CD4-positive, alpha-beta T cell treated with Interleukin-21 for 1 hour (primary cell): ENCODE measurements at places on chromosomes 3 and 15.

DNA sequence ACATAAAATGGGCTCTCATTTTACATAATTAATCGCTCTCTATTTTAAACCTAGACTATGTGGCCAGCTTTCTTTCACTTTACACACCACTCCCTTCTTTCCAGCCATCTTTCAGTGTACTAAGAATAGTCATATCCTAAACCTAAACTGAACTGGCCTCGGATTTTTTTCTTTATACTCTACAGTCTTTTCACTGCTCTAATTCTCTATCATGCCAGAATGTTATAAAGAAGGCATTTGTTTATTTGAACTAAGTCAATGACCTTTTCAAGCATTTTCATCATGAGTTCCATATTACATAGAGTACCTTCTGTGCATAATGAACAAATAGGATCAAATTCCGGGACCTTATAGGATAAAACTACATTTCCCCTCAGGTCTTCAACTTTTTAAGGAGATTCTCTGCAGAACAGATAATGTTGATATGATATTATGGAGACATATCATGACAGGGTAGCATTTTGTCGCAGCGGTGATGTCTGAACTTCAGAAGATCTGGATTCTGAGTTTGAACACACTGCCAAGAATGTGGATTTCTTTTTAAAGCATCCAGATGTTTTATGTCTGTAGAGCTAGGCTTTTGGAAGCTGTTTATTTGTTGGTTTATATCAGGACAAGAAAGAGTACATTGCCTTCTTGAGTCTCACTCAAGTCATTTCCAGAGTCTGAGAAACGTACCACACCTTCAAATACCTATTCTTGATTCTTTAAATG is 1047.3 kb downstream of the MCTP2 start:
- DNase-seq: no peak

GRCh38 chr15:64651601-64652191 is 123.7 kb downstream of the RBPMS2 start:
- DNase-seq: peak; percentile 64

- DNase-seq: no peak
Observed at GRCh38 chr3:194946091-194946490, 260.4 kb downstream of the FAM43A start.

- no peak for DNase-seq
Observed at GRCh38 chr3:151769175-151769574, 35.4 kb downstream of the AADACL2 start.

DNA sequence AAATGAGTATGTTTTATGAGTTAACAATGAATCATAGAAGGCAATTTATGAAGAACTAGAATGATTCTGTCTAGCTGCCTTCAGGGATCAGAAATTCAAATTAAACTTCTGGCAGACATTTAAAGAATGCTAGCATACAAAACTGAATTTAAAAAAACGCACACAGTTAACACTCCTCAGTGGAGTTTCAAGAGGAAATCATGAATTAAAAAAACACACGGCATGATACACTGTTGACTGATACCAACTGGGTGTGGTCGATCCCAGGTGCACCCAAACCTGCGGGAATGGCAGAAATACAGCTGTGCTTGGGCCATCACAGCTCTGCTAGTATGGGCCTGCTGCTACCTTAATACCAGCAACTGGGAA is 526.0 kb downstream of the FOXP1 start:
- DNase-seq: no peak

GRCh38 chr3:127363171-127363570 is 75.3 kb upstream of the PRR20G start:
- DNase-seq: no peak

- no peak for DNase-seq
Observed at GRCh38 chr15:51460796-51461195, 119.3 kb downstream of the GLDN start.

DNA sequence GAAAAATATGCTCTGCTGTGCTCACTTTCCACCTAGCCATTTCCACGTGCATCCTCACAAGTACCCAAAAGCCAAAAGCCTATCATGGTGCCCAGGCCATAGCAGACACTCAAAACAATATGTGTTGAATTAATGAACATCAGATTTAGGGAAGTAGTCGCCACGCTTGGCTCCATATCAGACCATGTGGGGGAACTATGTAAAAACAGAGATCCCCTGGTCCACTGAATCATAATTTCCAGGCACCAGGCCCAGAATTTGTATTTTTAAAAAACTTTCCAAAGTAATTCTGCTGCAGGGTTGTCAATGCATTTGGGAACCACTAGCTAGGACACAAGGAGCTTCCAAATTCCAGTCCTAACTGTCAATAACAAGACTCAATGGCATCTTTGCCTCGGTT is 77.3 kb downstream of the CNTN3 start:
- no peak for DNase-seq

GRCh38 chr3:170331143-170331542 is 26.4 kb upstream of the SKIL start:
- DNase-seq: no peak

- DNase-seq: no peak
Observed at GRCh38 chr3:54897028-54897711, 30.7 kb downstream of the LRTM1 start.

DNA sequence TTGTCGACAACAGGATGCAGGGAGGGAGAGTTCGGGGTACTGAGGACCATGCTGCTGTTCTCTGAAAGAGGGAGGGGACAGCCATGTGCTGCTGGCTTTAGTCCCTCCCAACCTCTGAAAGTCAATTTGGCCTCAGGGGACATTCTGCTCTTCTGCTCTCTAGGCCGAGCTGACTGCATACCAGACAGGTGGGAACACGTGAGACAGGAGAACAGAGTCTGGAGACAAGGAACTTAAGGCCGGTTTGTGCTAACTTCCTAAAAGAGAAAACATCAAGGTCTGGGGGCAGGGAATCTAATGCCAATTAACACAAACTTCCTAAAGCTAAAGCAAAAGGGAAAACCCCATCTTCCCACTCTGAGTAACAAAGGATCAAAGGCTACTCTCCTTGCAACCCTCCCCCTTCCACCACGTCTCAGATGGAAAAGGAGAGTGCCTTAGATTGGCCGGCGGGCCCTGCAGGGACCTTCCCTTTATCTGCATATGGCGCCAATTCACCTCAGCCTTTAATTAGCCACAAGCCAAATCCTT is 41.0 kb downstream of the SLCO2A1 start:
- DNase-seq: no peak

DNA sequence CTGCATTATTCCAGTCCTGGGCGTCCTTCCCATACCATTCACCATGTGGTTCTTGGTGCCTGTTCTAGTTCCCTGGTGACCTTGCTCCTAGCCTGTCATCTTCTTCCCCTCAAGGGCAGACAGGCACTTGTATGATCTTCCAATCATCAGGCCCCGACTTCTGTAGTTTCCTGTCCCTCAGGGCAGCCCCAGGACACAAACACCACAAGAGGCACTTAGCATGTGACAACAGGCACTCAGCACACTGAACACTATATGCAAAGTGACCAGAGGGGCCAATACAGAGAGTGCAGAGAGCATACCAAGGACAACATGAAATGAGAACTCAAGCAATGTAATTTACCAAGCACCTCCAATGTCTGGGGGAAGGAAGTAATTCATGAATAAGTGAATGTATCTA is 17.9 kb downstream of the TMEM40 start:
- no peak for DNase-seq

DNA sequence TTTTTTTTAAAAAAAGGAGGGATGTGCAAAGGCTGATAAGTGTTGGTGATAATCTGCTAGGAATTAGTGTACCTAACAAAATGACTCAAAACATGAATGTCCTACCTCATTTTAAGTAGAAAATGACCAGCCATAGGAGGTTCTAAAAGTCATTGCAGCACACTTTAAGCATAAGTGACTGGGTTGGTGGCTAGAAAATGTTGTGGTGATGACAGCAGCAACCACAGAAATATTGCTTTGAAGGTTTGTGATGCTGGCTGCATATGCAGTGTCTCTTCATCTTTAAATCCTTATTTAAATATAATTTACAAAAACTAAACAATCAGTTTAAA is 55.2 kb downstream of the CMSS1 start:
- no peak for DNase-seq

GRCh38 chr3:159916052-159916451 is 72.6 kb upstream of the IL12A start:
- no peak for DNase-seq

- DNase-seq: no peak
Observed at GRCh38 chr15:76335307-76336253, 993 bp upstream of the ISL2 start.

DNA sequence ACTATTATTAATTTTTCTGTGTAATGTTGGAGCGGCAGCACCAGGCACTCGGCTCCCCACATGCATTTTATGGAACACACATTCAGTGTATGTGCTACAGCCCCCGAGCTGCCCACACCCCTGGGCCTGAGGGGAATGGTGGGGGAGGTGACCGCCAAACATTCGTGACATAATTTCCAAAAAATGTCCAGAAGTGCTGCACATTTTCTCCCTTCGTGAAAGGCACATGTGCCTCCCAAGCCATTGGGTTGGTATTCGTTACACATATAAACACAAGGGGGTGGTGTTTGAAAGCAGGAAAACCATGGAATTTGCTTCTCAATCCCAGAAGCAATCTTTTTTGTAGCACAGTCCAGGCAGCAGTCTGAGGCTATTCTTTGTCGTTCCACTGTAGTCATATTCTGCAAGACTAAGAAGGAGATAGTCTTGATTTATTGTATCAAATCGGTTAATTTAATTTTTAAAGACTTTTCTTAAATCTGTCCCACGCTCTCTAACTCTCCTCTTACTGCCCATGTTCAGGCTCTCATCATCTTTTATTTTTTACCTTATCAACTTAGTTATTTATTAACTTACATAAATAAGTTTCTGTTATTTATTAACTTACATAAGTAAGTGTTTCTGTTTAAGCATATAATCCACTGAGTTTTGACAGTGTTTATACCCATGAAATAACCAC is 39.2 kb upstream of the POLR2M start:
- no peak for DNase-seq

GRCh38 chr3:52705688-52706686 is at the start of the genes GLT8D1 and SPCS1:
GLT8D1 (minus strand) TSS chr3:52705791; CDS start chr3:52700460, 5,331 bp downstream.
SPCS1 (plus strand) TSS chr3:52706106; CDS start chr3:52706247, 141 bp downstream.
- DNase-seq: peak; percentile 86

GRCh38 chr15:72790302-72790910 is 6.8 kb upstream of the ADPGK start:
- DNase-seq: no peak

- DNase-seq: no peak
Observed at GRCh38 chr3:141605883-141606282, 119.1 kb downstream of the RASA2 start.

DNA sequence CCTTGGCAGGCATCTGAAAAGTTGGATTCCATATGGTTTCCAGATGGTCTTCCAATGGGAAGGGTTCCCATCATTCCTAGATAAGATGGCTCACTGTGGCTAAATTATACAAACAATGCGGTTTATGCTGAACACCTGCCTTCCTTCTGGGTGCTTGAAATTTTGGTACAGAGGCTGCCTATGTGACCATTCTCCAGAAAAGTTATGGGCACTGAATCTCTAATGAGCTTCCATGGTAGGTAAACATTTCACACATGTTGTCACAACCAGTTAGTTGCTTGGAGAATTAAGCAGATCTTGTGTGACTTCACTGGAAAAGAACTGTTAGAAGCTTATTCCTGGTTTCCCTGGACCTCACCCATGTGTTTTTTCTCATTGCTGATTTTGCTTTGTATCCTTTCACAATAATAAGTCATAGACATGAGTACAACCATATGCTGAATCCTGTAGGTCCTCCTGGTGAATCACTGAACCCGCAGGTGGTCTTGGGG is 30.1 kb downstream of the PLOD2 start:
- no peak for DNase-seq

DNA sequence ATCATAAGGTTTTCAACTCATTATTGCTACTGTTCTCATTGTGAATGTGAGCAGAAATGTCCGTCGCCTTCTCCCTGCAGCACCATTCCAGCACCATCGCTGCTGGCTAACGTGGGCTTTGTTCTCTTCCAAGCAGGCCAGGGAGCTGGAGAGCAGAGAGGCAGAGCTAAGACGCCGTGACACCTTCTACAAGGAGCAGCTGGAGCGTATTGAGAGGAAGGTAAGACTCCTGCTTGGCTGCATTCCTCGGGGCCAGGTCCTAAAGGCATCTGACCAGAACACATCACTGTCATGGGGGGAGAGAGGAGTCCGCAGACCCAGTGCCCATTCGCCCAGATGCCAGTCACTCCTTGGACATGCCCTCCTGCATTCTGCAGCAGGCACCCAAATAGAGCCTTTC is 130.4 kb upstream of the PLXNA1 start:
- DNase-seq: no peak

GRCh38 chr3:54712539-54712938 is 215.3 kb downstream of the LRTM1 start:
- no peak for DNase-seq

DNA sequence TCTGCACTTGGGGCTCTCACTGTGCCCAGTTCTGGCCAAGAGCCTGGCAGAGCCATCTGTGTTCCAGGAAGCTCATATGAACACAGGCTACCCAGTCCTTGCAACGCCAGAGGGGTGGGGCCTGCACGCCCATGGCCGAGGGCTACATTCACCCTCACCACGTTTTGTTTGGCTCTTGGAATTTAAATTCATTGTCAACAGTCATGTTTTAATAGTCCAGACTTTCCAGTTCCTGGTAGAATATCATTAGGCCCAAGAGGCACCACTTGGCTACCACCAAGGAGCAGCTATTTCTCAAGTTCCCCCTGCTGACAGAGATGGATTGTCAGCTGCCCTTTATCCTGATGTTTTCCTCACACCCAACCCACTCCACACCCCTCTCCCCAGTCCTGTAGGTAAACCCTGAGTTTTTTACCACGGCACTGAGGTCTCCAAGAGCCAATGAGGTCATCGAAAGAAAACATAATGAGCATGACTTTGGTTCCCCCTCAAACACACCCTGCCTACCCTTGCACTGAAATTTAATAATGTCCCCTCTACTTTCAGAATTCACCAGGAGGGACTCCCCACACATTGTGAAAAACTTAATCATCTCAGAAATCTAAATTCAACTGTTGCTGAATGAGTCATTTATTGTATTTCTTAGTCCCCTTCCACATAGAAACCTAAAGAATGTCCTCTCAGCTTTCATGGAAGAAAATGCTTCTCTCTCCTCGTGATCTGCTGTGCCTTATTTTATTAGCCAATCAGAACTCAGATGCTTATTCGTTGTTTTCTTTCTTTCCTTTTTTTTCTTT is 125.1 kb downstream of the SHQ1 start:
- no peak for DNase-seq

DNA sequence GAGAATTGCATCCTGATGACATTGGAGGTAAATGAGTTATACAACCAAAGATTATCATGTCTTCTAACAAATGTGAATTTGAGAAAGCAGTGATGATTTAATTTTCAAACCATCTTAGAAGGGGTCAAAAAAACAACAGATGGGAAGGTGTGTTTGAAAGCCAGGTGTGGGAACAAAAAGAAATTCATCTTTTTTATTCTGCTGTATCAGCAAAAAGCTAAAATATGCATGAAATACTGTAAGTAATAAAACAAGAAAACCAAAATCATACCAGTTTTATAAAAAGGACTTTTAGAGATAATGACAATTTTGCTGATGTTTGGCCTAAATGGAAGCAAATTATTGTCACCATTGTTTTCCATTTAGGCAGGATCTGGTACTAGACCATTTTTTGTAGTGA is 145.5 kb downstream of the FBN1 start:
- no peak for DNase-seq

DNA sequence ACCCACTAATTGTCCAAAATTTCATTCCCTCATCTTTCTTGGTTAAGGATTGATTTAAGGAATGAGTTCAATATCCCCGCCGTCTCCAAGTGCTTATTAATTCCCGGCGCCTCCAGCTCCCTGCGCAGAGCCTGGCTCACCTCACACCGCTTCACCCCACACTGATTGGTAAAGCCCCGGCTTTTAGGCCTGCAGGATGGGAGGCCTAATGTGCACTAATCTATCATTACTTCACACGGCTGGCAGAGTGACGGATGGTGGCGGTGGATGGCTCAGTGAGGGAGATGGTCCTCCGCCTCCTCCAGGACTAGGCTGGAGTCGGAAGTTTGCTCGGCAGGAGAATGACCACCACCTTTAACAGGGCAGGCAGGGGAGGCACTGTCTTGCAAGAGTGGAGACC is 81.7 kb downstream of the MEGF11 start:
- no peak for DNase-seq
